ENCODE measurements at places on chromosomes 4 and X.

DNA sequence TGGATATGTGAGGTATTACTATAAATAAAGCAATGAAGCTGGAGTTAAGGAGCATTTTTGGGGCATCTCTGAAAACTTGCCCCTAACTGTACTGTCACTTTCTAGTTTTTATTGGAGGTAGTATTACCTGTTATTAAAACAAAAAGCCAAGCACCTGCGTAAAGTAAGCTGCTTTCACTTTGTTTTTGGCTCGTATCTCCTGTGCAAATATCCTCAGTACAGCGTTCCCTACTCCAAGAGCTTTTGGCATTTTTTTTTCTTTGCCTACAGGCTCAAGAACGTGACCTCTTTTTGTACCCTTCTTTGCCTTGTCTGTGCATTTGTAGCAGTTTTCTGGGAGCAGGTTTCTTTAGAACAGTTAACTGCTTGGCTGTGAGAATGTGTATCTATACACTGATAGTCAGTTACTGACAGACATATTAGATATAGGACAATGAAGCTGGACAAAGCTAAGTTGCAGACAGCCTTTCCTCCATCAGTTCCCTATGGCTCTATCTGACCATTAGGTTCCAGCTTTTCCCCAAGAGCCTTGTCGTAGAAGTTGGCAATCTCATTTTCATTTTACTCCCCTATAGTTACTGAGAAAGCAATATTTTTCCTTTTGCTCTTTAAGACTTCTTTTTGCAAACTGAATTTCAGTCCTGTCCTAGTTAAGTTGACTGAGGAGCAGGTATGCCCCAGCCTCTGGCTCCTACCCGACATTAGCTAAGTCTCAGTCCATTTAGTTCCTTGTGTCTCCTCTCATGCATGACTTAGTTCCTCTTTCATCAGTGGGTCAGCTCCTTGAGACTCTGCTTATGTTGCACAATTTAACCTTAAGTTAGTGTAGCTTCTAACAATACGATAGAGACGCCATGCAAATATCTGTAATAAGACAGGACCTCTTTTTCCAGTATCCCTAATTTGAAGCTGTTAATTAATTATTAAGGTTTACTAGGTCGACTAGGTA is 71.5 kb upstream of the HPRT1 start:
- peak overlapping the region; percentile 57 for H3K27ac ChIP-seq
- no peak overlapping the region for H3K4me3 ChIP-seq
- peaks cover 15% of the 10 kb centered on the region for H3K4me1 ChIP-seq
- H3K36me3 ChIP-seq = no peaks in the 10 kb centered on the region

DNA sequence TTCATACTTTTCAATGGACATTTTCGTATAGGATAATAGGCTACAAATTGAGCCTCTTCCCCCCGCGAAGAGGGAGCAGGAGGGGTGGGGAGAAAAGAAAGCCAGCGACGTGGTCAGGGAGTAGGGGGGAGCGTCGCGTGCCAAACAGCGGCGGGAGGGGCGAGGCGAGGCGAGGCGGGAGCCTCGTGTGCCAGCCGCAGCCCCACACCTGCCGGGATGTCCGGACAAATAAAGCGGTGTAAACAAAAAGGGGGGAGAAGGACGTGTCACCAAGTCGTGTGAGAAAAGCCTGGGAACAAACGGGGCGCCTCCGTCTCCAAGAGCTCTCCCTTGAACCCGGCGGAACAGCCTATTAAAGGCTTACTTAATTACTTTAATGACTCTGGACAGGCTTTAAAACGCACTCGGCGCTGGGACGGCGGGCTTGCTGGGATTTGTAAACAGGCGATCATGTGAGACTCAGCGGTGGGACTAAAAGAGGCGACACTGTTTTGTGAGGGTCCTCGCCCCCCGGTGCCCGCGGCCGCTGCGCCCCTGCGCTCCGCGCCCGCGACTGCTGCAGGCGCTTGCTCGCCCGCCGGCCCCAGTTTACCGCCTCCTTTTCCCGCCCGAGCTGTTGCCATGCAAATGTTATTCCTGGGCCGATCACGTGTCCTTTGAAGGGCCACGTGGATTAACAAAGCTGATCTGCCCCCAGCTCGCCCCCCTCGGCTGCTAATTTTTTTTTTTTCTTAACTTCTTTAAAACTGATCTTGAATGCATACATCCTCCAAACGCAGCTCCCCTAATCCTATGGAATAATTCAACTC is at the start of gene HELT:
Gene HELT, plus strand, starts transcription at position 527 of the 809 bp plus-strand sequence. CDS start 439 bp downstream, outside the sequence.
- H3K4me1 ChIP-seq = peaks cover 13% of the 10 kb centered on the region
- no peak for DNase-seq
- no peak within 1 kb of the TSS for H3K4me3 ChIP-seq
- H3K36me3 ChIP-seq = no peaks in the 10 kb centered on the region
- no peak within 1 kb of the TSS for H3K27ac ChIP-seq
- peaks cover 62% of the 10 kb centered on the region for H3K27me3 ChIP-seq

DNA sequence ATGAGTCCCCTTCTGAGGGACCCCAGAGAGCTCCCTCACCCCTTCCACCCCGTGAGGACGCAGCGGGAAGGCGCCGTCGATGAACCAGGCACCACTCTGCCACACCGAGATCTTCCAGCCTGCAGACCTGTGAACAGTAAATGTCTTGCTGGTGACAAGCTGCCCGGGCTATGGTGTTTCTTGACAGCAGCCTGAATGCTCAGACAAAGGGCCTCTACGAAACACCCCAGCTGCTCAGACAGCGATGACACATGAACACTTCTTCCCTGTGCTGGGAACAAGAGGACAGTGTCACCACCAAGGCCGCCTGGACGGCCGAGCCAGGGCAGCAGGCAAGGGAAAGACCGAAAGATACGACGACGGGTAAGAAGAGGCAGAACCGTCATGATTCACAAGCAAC is 30.6 kb upstream of the GTPBP6 start:
- no peaks in the 10 kb centered on the region for H3K36me3 ChIP-seq
- no peak overlapping the region for H3K27ac ChIP-seq
- no peak overlapping the region for H3K4me3 ChIP-seq
- no peaks in the 10 kb centered on the region for H3K4me1 ChIP-seq

- DNase-seq = peak; percentile 70
- H3K36me3 ChIP-seq = no peaks in the 10 kb centered on the region
- no peak overlapping the region for H3K27ac ChIP-seq
These were observed 23.2 kb downstream of the PRPS2 start for GRCh38 chrX:12814420-12814819.

DNA sequence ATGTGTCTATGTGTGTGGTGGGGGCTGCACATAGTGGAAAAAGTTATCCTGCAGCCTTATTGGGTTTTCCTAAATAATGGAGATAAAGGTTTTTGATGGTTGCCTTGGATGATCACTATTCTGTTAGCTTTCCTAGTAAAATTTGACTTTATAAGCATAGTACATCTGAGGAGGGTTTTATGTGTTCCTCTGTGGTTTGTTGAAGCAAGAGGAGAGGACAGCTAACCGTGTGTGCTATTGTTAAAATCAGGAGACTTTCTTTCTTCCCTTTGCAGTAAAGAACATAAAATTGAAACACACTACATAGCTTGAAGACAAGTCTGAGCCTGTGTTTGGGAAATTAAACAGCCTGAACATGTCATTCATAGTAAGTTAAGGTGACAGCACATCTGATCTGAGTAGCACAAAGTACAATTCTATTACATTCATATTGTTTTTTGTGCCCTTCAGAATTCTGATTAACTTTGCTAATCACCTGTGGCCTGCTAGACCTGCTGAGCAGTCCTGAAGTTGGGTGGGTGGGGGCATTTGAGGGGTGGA is 36.8 kb downstream of the C4orf51 start:
- H3K36me3 ChIP-seq = no peaks in the 10 kb centered on the region
- H3K4me3 ChIP-seq = no peak overlapping the region
- no peak for DNase-seq

DNA sequence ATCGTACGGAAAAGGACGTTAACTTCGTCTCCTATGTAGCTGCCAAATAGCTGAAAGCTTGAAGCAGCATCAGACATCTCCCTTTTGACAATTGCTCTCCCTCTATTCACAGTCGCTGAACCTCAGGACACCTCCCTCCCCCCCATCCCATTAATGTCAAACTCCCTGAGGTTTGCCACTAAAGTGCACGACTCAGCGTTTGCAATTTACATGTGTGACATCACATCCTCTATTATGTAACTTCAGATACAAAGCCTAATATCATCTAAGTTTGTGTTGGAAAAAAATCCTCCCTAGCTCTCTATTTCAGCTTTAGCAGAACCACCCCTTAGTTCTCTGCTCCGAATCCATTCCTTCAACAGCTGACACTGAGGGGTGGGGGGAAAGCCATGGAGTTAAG is 5.5 kb upstream of the NR3C2 start:
- no peaks in the 10 kb centered on the region for H3K27me3 ChIP-seq
- H3K4me3 ChIP-seq = no peak overlapping the region
- H3K36me3 ChIP-seq = no peaks in the 10 kb centered on the region
- peaks cover 24% of the 10 kb centered on the region for H3K4me1 ChIP-seq
- H3K27ac ChIP-seq = no peak overlapping the region

DNA sequence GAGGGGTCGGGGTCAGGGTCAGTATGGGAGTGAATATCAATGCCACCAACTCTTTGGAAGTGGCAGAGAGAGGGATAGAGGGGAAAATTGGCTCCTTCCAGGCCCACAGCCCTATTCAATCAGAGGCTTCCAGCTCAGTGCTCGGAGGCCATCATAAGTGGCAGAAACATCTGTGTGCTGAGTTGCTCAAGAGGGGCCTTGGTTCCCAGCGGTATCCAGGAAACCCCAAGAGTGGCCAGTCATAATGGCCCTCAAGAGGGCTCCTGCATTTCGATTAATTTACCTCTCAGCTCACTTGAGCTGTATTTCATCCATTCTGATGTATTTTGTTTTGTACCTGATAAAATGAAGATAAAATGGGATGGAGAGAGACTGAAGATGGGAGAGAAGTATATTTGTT is 154.3 kb upstream of the EOLA2 start:
- no peaks in the 10 kb centered on the region for H3K27me3 ChIP-seq
- no peaks in the 10 kb centered on the region for H3K36me3 ChIP-seq
- no peaks in the 10 kb centered on the region for H3K4me1 ChIP-seq
- no peak overlapping the region for H3K4me3 ChIP-seq
- H3K27ac ChIP-seq = no peak overlapping the region

- H3K36me3 ChIP-seq = peaks cover 24% of the 10 kb centered on the region
- no peaks in the 10 kb centered on the region for H3K27me3 ChIP-seq
- no peak for DNase-seq
- no peak overlapping the region for H3K27ac ChIP-seq
These were observed 83.8 kb upstream of the CLCN4 start for GRCh38 chrX:10072786-10073568.

DNA sequence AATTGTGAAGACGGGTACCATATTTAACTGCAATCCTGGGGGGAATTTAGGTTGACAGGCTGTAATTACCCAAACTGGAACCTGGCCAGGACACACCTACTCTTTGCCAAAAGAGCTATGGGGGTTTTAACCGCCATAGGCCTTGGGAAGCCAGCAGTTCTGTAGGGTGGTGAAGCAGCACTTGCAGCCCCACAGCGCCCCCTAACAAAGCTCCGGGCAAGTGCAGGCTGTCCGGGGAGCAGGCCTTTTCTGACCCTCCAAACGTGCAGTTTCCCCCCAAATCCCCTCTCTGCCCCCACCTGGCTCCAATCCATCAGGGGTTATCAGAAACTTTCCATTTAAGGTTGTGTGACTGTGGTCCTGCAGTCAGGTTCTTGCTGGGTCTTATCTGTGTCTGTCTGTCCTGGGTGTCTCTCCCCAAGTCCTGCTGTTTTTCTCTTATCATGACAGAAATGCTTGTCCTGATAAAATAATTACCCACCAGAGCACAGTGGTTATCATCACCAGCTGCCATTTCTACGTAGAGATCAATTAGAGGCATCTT is 350.9 kb downstream of the MID1IP1 start:
- DNase-seq = peak; percentile 50
- H3K4me3 ChIP-seq = no peak overlapping the region
- H3K27ac ChIP-seq = no peak overlapping the region
- no peaks in the 10 kb centered on the region for H3K36me3 ChIP-seq
- H3K27me3 ChIP-seq = no peaks in the 10 kb centered on the region
- peaks cover 24% of the 10 kb centered on the region for H3K4me1 ChIP-seq

GRCh38 chr4:37780444-37781130 is 45.9 kb upstream of the PGM2 start:
- H3K4me1 ChIP-seq = no peaks in the 10 kb centered on the region
- no peak overlapping the region for H3K27ac ChIP-seq
- H3K27me3 ChIP-seq = peaks cover 3% of the 10 kb centered on the region
- no peak overlapping the region for H3K4me3 ChIP-seq
- DNase-seq = peak; percentile 48

- no peak overlapping the region for H3K27ac ChIP-seq
- no peaks in the 10 kb centered on the region for H3K4me1 ChIP-seq
- no peaks in the 10 kb centered on the region for H3K27me3 ChIP-seq
- DNase-seq = no peak
- H3K36me3 ChIP-seq = no peaks in the 10 kb centered on the region
- no peak overlapping the region for H3K4me3 ChIP-seq
These were observed 55.3 kb downstream of the SOD3 start for GRCh38 chr4:24850674-24851073.

DNA sequence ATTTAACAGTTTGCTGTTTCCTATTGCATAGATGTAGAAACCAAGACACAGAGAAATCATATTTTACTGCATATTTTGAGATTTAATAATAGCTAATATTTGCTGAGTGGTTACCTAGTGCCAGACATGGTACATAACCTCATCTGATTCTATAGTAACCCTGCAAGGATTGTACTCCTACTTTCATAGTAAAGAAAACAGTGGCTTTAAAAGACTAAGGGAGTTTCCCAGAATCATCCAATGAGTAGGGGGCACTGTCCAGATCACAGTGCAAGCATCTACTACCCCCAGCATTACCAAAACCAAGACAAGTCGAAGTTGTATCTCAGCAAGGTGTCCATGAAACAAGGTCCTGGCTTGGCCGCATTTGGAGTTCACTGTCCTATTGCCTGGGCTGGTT is 224.5 kb upstream of the TENM3 start:
- H3K4me1 ChIP-seq = no peaks in the 10 kb centered on the region
- H3K27me3 ChIP-seq = no peaks in the 10 kb centered on the region
- DNase-seq = no peak
- H3K27ac ChIP-seq = no peak overlapping the region

DNA sequence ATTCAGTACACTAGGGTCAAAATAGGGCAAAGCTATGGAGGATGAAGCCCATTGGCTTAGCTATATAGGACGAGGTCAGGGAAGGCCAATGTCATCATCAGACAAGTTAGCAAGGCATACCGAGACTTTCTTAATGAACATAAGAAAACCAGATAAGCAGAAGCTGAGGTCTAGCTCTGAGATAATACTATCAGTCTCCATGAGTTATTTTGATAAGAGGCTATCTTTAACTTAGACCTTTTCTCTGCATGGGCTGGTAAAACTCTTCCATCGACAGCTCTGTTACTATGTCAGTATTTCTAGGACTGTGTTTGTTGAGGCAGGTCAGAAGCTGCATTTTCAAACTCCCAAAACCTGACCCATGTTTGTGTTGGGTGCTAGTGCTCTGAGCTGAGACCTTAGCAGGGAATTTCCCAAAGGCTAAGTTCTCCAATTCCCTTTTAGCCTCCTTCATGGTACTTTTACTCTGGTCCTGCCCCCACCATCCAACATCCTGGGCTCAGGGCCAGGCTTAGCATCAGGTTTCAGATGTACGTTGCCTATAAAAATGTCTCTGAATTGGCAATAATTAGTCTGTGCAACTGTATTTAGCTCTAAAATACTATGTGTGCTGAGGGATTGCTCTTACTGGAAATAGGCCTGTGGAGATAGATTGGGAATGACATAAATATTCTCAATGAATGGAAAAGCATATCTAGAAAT is 29.3 kb upstream of the LRAT start:
- H3K4me1 ChIP-seq = no peaks in the 10 kb centered on the region
- no peak overlapping the region for H3K27ac ChIP-seq
- no peaks in the 10 kb centered on the region for H3K36me3 ChIP-seq
- no peaks in the 10 kb centered on the region for H3K27me3 ChIP-seq
- no peak for DNase-seq

- peaks cover 12% of the 10 kb centered on the region for H3K4me1 ChIP-seq
- H3K27ac ChIP-seq = no peak overlapping the region
- no peaks in the 10 kb centered on the region for H3K36me3 ChIP-seq
- no peak for DNase-seq
- H3K4me3 ChIP-seq = no peak overlapping the region
These were observed 19.5 kb downstream of the MID1IP1 start for GRCh38 chrX:38820751-38821150.
